ENCODE measurements at places on chromosomes 7 and 10.

DNA sequence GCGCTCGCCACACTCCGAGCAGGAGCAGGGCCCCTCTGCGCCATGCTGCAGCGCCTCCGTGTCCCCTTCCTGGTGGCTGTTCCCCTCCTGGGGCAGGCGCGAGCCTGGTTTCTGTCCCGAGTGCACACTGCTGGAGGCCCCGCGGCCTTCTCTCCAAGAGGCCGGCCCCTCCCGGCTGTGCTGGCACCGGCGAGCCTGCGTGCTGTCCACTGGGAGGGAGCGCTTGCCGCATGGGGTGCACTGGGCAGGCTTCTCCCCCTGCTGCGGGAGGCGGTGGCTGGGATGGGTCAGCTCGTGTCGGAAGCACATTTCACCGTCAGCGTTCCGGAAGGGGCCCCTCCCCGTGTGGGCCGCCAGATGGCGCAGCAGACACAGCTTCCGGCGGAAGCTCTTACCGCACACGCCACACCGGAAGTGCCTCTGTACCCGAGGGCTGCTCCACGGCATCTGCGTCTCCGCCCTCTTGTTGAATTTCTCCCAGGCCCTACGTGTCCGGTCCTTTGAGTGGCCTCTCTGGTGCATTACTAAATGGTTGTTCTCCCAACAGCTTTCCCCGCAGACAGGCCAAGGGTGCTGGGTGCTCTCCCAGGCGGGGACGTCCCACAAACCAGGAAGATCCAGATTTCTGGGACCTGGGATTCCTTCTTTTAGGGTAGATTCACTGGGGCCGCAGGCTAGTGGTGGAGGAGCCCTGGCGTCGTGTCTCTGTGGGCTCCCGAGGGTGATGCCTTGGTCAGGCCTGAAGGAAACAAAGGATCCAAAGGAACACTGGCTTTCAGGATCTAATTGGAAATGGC is 18.7 kb downstream of the ZNF786 start:
- peak; percentile 62 for DNase-seq

GRCh38 chr7:33820206-33820605 is 85.1 kb upstream of the BMPER start:
- DNase-seq, result no peak

GRCh38 chr10:97596101-97597082 is 6.9 kb downstream of the C10orf62 start:
- DNase-seq, result no peak

DNA sequence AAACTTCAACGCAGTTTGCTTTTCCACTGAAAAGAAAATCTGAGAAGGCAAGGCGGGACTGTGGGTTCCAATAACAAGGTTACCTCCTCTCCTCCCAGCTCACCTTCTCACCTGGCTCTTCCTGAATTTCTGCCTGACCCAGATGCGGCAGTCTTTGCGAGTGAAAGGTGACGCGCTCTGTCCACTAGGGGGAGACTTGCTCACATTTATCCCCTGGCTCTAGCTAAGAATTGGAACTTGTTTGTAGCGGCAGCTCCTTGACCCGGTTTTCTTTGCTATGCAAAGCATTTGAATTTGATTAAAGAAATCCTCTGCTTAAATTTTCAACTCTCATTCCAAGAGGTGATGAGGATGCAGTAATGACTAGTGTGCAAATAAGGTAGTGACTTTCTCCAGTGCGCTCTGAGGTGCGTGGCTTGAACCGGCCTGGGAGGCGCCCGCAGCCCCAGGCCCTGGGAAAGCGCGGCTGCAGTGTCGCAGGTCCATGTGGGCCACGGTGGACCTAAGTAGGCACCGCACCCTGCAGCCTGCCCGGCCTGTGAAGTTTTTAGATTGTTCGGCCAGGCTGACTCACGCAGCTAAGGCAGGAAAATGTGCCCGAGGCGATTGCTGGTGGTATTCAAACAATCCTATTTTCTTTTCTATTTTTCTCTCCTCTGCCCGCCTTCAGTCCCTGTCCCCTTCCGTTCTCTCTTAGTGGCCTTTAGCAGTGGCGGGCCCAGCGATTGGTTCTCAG is 336.9 kb upstream of the NPSR1 start:
- peak; percentile 59 for DNase-seq

DNA sequence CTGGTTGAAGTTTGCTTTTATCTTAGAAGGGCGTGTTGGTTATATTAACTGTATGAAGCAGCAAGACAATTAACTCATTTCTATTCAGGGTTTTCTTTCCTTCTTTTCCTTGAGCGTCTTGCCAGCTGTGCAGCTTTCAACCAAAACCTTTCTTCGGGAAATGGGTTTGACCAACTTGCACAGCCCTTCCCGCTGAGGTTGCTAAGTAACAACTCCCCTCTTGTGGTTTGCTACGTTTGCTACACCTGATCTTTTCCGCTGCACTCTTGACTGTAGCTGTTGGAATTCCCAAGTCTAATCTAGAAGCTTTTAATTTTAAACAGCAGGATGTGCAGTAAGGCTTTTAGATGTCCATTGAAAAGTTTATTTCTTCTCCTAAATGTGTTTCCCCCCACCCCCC is 116.9 kb downstream of the CDCA7L start:
- no peak for DNase-seq

DNA sequence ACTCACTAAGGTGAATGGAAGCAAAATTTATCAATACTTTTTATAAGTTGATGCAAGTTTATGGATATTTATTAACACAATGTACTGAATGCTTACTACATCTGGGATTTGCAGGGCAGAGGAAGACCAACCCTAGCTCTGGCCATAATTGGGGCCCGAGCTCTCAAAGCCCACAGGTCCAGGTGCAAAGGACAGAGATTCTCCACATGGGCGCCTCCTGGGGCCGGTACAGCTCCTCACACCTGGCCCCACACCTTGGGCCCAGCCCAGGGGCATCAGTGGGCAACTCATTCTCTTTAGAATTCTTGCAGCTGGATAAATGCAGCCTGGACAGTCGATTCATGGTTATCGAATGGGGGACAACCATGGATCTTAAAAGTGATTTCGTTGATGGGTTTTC is 47.1 kb downstream of the CALML3 start:
- DNase-seq, result no peak

GRCh38 chr10:62583876-62584615 is 209.9 kb downstream of the ZNF365 start:
- DNase-seq, result no peak

DNA sequence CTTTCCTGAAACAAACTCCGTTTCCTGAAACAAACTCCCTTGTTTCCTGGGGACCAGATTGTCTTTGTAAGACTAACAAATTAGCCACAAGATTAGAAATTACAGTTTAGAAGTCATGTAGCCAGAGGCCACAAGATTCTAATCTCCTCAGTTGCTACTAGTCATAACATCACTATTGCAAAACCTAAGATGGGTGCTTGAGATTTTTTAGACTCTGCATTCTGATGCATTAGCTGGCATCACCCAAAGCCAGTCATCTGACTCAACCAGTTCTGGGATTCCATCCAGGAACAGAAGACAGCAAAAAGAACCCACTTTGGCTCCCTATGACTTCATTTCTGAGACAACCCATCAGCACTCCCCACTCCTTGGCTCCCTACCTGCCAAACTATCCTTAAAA is 367.9 kb upstream of the MBL2 start:
- DNase-seq, result no peak
